ENCODE measurements at places on chromosomes 7 and 10.
A peak's percentile ranks its signal among the peaks of the same experiment; 100 is the strongest.

- DNase-seq = no peak
Measured at GRCh38 chr7:158911145-158911544, 54.8 kb downstream of the DYNC2I1 start.

DNA sequence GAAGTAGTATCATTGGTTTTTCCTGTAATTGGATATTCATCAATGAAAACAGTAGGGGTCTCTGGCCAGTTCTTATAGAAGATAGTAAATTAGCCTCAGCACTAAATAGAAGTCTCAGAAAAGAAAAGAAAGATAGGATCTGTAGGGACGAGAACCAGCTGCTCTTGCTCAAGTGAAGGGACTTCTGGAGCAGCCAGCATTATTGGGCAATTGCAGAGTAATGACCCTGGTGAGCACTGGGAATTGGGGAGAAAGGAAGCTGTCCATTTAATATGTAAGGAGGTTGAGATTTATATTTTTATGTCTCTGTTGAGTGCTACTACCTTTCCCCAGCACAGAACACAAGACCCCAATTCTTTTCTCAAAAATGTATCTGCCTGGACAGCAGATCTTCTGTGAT, 61.2 kb upstream of the WNT16 start:
- no peak for DNase-seq

DNA sequence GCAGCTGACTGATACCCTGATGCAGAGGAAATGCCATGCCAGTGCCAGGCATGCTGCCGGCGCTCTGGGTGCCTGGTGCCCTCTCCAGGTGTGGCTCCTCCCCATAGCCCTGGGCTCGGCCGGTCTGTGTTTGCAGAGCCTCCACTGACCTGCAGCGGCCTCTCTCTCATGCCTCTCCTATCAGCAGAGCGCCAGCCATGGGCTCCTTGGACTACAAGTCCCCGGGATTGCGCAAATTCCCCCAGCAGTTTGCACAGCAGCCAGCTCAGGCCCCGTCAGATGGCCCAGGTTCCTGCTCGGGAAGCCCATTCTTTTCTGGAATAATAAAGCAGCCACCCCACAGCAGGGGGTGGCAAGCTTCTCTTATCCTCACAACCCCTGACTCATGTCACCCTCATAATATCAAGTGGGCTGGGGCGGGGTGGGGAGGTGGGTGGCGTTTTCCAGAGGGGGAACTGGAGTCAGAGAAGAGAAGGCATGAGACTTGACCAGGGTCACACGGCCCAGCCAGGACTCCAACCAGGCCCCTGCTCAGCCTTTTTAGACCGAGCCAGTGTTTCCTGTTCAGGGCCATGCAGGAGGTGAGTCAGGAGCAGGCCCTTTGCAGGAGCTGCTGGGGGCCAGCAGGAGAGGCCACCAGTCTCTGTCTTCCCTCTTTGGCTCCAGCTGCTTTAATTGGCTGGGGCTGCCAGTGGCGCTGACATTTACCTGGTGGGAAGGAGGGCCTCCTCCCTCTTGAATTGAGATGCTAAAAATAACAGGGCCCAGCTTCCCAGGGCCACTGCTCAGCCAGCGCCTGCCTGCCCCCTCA, 58.6 kb downstream of the ZMIZ1 start:
- no peak for DNase-seq

- no peak for DNase-seq
Measured at GRCh38 chr7:98216941-98217622, 5.8 kb downstream of the BHLHA15 start.

DNA sequence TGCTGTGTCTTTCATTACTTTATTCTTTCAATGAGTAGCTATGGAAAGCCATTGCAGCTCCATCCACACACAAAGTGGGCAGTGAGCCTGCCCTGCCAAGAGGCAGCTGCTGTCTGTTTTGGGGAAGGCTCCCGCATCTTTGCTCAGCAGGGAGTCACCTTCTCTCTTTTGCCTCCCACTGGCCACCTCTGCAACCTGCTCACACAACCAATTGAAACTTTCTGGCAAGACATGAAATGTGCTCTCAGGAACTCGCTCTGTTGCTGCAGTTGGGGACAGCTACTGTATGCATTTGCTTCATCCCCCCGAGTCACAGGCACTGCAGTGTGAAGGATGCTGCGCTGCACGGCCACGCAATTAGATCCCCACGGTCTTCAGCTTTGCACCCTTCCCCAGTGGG, 244.8 kb upstream of the NFE2L3 start:
- DNase-seq = no peak

DNA sequence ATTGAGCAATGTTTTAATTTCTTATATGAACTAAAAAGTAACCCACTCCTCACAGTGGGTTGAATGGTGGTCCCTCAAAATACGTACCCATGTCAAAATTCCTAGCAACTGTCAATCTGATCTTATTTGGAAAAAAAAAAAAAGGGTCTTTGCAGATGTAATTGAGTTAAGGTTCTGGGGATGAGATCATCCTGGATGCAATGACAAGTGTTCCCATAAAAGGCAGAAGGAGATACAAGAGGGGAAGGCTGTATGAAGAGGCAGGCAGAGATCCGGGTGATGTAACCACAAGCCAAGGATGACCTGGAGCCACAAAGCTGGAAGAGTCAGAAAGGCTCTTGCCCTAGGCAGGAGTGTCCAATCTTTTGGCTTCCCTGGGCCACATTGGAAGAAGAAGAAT, 516.3 kb upstream of the MKI67 start:
- DNase-seq = no peak

GRCh38 chr10:79487296-79488194, 24.8 kb upstream of the EIF5AL1 start:
- DNase-seq = peak; percentile 33

GRCh38 chr7:20730611-20731010, 56.1 kb downstream of the SP8 start:
- no peak for DNase-seq

- no peak for DNase-seq
Measured at GRCh38 chr10:130836344-130836743, 475.2 kb downstream of the TCERG1L start.

GRCh38 chr7:26646336-26647048, 217.9 kb downstream of the SKAP2 start:
- no peak for DNase-seq

DNA sequence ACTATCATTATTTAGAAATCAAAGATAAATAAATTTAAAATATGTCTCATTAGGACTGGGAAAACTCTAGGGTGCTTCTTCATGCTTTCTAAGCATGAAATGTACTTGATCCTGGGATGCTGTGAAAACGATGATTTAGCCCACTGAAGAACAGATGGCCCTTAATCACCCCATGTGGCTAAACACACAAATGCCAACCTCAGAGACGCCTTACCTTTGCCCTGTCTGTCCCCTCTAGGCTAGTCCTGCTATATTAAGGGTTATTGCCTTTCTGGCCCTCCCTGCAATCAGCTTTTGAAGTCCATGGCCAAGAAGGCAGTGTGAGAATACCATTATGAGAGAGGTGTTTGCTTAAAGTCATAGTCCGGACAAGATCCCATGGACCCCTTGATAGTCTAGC, 217.2 kb downstream of the TWIST1 start:
- DNase-seq = no peak
